ENCODE measurements at places on chromosomes 5 and 9. TPM values are rescaled to one million over a fixed set of nuclear protein-coding genes. Genes with fewer than 3 reads are reported as not detected.

DNA sequence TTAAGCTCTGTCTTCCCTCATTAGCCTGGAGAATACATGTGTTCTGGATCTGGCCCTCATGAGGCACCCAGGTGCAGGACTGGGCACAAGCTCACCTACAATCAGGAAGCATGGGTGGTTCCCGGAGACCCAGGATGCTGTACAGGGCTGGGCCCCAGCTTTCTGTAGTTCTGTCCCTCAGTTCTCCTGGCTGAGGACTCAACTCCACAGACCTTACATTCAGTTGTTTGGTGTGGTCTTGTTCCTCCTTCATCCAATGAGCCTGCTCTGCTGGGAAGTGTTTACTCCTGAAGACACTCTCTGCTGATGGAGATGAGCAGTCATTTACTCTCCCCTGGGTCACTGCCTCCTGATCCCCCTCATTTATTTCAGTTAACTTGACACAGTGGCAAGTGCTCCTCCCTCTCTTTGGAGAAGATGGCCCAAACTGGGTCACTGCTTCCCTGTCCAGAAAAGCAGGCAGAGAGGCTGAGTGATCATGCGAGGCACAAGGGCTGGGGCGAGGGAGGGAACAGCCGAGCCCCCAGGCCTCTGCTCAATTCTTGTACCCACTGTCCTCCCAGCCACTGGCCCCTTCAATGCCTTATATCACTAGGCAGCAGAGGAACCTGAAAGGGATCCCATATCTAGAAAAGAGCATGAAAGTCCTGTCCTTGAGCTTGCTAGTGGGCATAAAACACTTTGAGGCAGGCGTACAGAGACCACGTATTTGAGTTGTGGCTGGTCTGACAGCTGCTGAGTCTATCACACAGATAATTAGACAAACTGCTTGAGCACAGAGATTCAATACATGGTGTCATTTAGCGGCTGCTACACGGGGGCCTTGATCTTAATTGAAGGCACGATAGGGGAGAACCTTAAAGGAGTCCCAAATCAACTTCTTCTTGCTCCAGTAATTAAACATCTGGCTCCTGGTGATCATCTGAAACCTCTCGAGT lies 221.7 kb downstream of the FSTL4 start:
- no peak overlapping the region for H3K4me3 ChIP-seq
- DNase-seq, result no peak
- no peaks in the 10 kb centered on the region for H3K4me1 ChIP-seq
- H3K27ac ChIP-seq, result no peak overlapping the region
- no peaks in the 10 kb centered on the region for H3K36me3 ChIP-seq
- peaks cover 47% of the 10 kb centered on the region for H3K27me3 ChIP-seq

DNA sequence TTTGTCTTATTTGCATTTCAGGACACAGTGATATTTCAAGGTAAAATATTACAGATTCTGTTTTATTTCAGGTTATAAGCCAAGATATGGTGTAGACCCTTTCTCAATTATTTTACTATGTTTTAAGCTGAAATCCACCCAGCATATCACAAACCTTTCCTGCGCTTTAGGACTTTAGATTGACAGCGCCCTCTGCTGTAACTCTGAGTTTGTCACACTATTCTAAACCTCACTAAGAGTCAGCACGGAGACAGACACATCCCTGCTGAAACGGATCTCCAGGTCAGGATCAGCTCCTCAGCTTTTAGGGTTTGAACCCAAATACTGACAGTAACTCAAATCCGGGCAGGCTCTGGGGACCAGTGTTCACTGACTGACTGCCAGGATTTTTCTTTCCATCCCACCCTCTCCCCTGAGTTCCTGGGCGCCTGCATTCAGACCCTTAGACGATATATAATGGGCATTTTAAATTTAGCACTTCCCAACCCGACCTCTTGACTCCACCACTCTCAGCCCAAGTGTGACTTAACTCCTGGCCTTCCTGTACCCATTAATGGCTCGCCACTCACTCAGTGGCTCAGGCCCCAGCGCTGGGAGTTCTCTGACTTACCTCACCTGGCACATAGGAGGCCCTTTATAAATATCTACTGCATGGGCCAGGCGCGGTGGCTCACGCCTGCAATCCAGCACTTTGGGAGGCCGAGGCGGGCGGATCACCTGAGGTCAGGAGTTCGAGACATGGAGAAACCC lies 33.5 kb downstream of the TLX3 start:
- peaks cover 13% of the 10 kb centered on the region for H3K27me3 ChIP-seq
- no peak overlapping the region for H3K4me3 ChIP-seq
- no peak overlapping the region for H3K27ac ChIP-seq
- DNase-seq, result peak; percentile 60

GRCh38 chr9:38670542-38671371 lies 49.2 kb downstream of the FAM240B start:
- DNase-seq, result no peak
- H3K4me3 ChIP-seq, result no peak overlapping the region
- no peak overlapping the region for H3K27ac ChIP-seq
- no peaks in the 10 kb centered on the region for H3K36me3 ChIP-seq

GRCh38 chr5:150846654-150847333 lies 473 bp downstream of the IRGM start:
- no peaks in the 10 kb centered on the region for H3K36me3 ChIP-seq
- DNase-seq, result peak; percentile 61
- H3K4me1 ChIP-seq, result no peaks in the 10 kb centered on the region
- H3K4me3 ChIP-seq, result no peak overlapping the region
- no peaks in the 10 kb centered on the region for H3K27me3 ChIP-seq

DNA sequence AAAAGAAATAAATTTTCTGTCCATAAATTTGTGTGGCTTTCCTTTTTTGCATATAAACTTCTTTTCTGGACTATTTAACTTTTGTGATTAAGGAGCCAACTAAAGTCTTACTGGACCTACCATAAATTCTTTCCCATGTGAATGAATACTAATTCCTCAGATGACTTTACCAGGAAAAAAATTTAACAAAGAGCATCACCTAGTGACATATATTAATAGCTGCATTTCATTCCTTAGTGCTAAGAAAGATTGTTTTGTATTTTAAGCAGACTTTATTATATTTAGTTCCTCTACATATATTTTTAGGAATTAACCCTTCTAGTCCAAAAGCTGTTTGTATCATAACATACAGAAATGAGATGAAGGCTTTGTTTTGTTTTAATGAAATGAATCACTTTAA lies 64.4 kb downstream of the C9orf85 start:
- H3K27me3 ChIP-seq, result no peaks in the 10 kb centered on the region
- H3K27ac ChIP-seq, result no peak overlapping the region
- no peak overlapping the region for H3K4me3 ChIP-seq
- no peaks in the 10 kb centered on the region for H3K4me1 ChIP-seq

GRCh38 chr5:158921441-158922262 lies 178.1 kb downstream of the EBF1 start:
- no peak for DNase-seq
- H3K27me3 ChIP-seq, result no peaks in the 10 kb centered on the region
- H3K4me3 ChIP-seq, result no peak overlapping the region
- no peaks in the 10 kb centered on the region for H3K4me1 ChIP-seq

GRCh38 chr9:112332977-112333638 lies at the start of gene PTBP3:
Gene PTBP3 (minus strand): TSS chr9:112333619. CDS start chr9:112297865, 35,754 bp downstream.
- H3K27ac ChIP-seq, result peak within 1 kb of the TSS; percentile 96
- H3K4me1 ChIP-seq, result peaks cover 7% of the 10 kb centered on the region
- H3K4me3 ChIP-seq, result peak within 1 kb of the TSS; percentile 90
- DNase-seq, result peak; percentile 83
- H3K36me3 ChIP-seq, result peaks cover 11% of the 10 kb centered on the region

DNA sequence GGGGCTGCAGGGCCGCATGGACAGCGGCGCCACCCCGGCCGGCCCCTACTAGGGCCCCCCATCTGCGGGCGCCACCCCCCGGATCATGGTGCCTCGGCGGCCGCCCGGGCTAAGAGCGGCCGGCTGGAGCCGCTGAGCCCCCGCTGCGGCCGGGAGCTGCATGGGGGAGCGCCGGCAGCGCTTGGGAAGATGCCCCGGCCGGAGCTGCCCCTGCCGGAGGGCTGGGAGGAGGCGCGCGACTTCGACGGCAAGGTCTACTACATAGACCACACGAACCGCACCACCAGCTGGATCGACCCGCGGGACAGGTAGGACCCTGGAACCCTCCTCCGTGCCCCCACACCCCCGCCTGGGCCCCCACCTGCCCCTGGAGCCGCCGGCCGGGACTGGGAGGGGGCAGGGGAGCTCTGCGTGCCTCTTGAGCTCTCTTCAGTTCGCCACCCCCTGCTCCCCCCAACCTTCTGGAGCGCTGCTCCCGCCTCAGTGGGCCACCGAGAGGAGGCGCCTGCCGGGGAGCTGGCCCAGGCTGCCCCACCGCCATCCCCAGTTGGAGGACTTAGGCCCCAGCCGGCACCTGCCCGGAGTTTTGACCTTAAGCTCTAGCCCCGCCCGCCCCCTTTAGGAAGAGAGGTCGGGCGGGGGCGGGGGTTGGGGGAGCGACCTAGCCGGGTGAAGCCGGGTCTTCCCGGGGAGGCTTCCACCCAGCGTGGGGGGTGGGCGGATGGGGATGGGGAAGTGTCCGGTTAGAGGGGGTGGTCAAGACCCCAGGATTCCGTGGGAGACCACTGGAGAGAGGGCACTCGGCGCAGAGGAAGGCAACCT lies 730 bp downstream of the WWC1 start:
- peaks cover 10% of the 10 kb centered on the region for H3K4me1 ChIP-seq
- peaks cover 21% of the 10 kb centered on the region for H3K27me3 ChIP-seq
- H3K4me3 ChIP-seq, result no peak overlapping the region
- H3K36me3 ChIP-seq, result no peaks in the 10 kb centered on the region
- DNase-seq, result no peak

- DNase-seq, result no peak
- no peak overlapping the region for H3K27ac ChIP-seq
- H3K4me1 ChIP-seq, result no peaks in the 10 kb centered on the region
- no peak overlapping the region for H3K4me3 ChIP-seq
Observed at GRCh38 chr9:14147738-14148137, 166.2 kb downstream of the NFIB start.

DNA sequence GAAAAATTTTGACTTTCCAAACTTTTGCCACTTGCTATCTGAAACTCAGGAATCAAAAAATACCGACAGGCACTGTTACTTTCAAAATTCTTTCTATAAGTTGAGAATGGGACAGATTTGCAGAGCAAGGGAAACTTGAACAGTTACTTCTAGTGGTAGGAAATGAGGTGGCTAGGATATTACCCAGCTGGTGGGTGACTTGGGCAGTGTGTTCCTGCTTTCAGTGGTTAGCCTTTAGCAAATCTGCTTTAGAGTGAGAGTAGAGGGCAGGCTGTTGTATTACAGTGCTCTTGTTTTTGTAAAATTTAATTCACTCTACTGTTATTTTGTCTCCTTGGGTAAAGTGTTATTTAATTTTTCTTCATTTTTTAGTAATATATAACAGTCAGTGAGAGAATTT lies 40.2 kb upstream of the ROPN1L start:
- H3K4me3 ChIP-seq, result no peak overlapping the region
- no peak overlapping the region for H3K27ac ChIP-seq
- no peak for DNase-seq
- peaks cover 95% of the 10 kb centered on the region for H3K36me3 ChIP-seq
- H3K27me3 ChIP-seq, result no peaks in the 10 kb centered on the region
- H3K4me1 ChIP-seq, result no peaks in the 10 kb centered on the region

- no peak overlapping the region for H3K4me3 ChIP-seq
- no peaks in the 10 kb centered on the region for H3K4me1 ChIP-seq
- no peak for DNase-seq
- H3K27ac ChIP-seq, result no peak overlapping the region
- peaks cover 93% of the 10 kb centered on the region for H3K27me3 ChIP-seq
Observed at GRCh38 chr9:132201139-132201538, 39.3 kb downstream of the NTNG2 start.

- no peaks in the 10 kb centered on the region for H3K27me3 ChIP-seq
- no peaks in the 10 kb centered on the region for H3K36me3 ChIP-seq
- H3K27ac ChIP-seq, result no peak overlapping the region
- H3K4me1 ChIP-seq, result no peaks in the 10 kb centered on the region
Observed at GRCh38 chr5:22651355-22651754, 201.8 kb downstream of the CDH12 start.

DNA sequence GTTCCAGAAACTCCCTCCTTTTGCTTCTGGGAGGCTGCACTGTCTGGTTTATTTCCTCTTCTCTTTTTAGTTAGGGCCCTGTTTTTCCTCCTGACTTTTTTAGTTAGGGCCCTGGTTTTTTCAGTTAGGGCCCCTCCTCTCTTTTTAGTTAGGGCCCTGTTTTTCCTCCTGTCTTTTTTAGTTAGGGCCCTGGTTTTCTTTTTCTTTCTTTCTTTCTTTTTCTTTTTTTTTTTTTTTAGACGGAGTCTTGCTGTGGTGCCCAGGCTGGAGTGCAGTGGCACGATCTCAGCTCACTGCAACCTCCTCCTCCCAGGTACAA lies 15.1 kb downstream of the GSN start:
- H3K27me3 ChIP-seq, result no peaks in the 10 kb centered on the region
- H3K4me1 ChIP-seq, result peaks cover 63% of the 10 kb centered on the region
- no peak overlapping the region for H3K27ac ChIP-seq
- no peak for DNase-seq
- no peaks in the 10 kb centered on the region for H3K36me3 ChIP-seq

- no peak for DNase-seq
- no peak overlapping the region for H3K27ac ChIP-seq
- H3K27me3 ChIP-seq, result no peaks in the 10 kb centered on the region
- H3K36me3 ChIP-seq, result no peaks in the 10 kb centered on the region
- no peaks in the 10 kb centered on the region for H3K4me1 ChIP-seq
Observed at GRCh38 chr5:8316608-8317280, 447.8 kb downstream of the MTRR start.

DNA sequence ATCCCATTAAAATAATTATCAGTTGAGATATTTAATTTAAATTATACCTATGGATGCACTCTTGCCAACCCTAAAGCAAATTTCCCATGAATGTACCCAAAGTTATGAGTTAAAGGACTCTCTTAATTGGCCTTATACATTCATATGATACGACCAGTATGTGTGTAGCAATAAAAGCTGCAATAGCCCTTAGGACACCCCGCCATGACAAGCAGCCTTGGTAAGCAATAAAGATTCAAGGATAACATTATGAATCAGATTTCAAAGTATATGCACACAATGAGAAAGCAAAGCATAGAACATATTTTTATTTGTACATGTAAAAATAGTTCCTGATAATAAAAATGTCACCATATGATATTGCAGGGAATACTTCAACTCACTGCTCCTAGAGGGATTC lies 1699.3 kb upstream of the CDH9 start:
- H3K36me3 ChIP-seq, result no peaks in the 10 kb centered on the region
- H3K27me3 ChIP-seq, result no peaks in the 10 kb centered on the region
- H3K4me1 ChIP-seq, result no peaks in the 10 kb centered on the region
- DNase-seq, result no peak

NANS gene
- total RNA-seq, result 127 TPM

EPB41L4A gene
- 0.35 TPM for total RNA-seq

PAPPA gene
- 0.20 TPM for total RNA-seq

ICE1 gene
- 31.3 TPM for total RNA-seq

MOB3B gene
- 11.7 TPM for total RNA-seq

ALDOB gene
- total RNA-seq, result 0.80 TPM

CCDC152 gene
- 5.1 TPM for total RNA-seq

WNK2 gene
- 3.3 TPM for total RNA-seq

CTNND2 gene
- 0.35 TPM for total RNA-seq

F2RL1 gene
- 0.27 TPM for total RNA-seq
